ENCODE measurements at places on chromosomes 16 and 17.

- H3K27ac ChIP-seq, result peak overlapping the region; percentile 65
- H3K4me3 ChIP-seq, result no peak overlapping the region
- no peaks in the 10 kb centered on the region for H3K27me3 ChIP-seq
Observed at GRCh38 chr17:31494259-31495021, 103.0 kb downstream of the RAB11FIP4 start.

DNA sequence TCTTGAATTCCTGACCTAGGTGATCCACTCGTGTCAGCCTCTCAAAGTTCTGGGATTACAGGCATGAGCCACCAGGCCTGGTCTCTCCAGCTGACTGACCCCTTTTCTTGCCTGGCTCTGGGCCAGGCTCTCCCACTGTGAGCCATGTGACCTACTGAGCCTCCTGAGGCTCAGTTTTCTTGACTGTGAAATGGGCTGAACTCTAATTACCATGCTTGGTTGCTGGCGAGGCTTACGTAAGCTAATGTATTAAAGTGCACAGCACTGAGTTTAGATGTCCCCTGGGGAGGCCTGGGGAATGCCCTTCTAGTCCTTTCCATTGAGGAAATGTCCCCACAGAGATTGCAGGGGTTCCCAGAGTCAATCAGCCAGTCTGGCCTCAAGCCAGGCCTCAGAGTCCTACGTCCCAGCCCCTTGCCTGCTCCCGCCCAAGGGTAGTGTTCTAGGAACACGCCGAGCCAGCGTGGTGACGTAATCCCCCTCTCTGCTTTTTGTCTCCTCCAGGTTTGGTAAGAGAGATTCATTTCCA is 45.8 kb upstream of the LGALS9 start:
- no peak overlapping the region for H3K27ac ChIP-seq
- DNase-seq, result no peak
- H3K36me3 ChIP-seq, result no peaks in the 10 kb centered on the region
- peaks cover 18% of the 10 kb centered on the region for H3K4me1 ChIP-seq

DNA sequence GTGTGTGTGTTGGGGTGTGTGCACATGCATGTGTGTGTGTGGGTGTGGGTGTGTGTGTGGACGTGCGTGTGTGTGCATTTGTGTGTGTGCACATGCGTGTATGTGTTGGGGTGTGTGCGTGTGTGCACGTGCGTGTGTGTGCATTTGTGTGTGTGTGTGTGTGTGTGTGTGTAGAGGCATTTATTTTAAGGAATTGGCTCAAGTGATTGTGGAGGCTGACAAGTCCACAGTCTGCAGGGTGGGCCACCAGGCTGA is 37.9 kb upstream of the JPH3 start:
- H3K4me3 ChIP-seq, result no peak overlapping the region
- peaks cover 4% of the 10 kb centered on the region for H3K4me1 ChIP-seq
- DNase-seq, result no peak
- H3K36me3 ChIP-seq, result peaks cover 4% of the 10 kb centered on the region

- DNase-seq, result no peak
- peaks cover 35% of the 10 kb centered on the region for H3K36me3 ChIP-seq
- peaks cover 13% of the 10 kb centered on the region for H3K4me1 ChIP-seq
- H3K27me3 ChIP-seq, result no peaks in the 10 kb centered on the region
- H3K4me3 ChIP-seq, result no peak overlapping the region
- no peak overlapping the region for H3K27ac ChIP-seq
Observed at GRCh38 chr17:17902376-17902775, 65.6 kb upstream of the SREBF1 start.

- H3K27ac ChIP-seq, result no peak overlapping the region
- H3K36me3 ChIP-seq, result peaks cover 48% of the 10 kb centered on the region
- peaks cover 2% of the 10 kb centered on the region for H3K4me1 ChIP-seq
Observed at GRCh38 chr16:57769541-57770145, 32.6 kb downstream of the KIFC3 start.

DNA sequence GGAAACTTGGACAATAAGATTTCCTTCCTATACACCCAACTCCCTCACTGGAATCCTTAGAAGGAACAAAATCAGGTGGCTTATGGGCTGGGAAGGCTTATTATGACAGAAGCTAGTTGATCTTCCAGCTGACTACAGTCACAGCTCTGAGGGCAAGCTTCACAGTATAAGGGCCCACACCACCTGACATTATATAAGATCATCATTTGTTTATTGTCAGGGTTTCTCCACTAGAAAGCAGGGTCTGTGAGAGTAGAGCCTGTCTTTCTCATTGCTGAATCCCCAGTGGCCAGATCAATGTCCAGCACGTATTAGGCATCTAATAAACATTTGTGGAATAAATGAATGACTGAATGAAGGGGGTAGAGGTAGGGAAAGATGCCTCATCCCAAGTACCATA is 57.8 kb upstream of the PHOSPHO1 start:
- H3K4me1 ChIP-seq, result no peaks in the 10 kb centered on the region
- H3K27ac ChIP-seq, result no peak overlapping the region
- no peak overlapping the region for H3K4me3 ChIP-seq
- no peaks in the 10 kb centered on the region for H3K27me3 ChIP-seq
- no peak for DNase-seq
- H3K36me3 ChIP-seq, result peaks cover 20% of the 10 kb centered on the region

DNA sequence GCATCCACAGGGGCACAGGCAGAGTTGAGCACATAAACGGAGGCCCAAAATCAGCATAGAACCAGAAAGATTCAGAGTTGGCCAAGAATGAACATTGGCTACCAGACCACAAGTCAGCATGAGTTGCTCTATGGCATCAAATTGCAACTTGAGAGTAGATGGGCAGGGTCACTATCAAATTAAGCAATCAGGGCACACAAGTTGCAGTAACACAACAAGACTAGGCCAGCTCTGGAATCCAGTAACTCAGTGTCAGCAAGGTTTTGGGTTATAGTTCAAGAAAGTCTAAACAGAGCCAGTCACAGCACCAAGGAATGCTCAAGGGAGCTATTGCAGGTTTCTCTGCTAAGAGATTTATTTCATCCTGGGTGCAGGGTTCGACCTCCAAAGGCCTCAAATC is 12.9 kb downstream of the G6PC1 start:
- peaks cover 29% of the 10 kb centered on the region for H3K27me3 ChIP-seq
- peaks cover 5% of the 10 kb centered on the region for H3K4me1 ChIP-seq
- H3K36me3 ChIP-seq, result no peaks in the 10 kb centered on the region
- H3K27ac ChIP-seq, result no peak overlapping the region

GRCh38 chr17:1275962-1276736 is 3.3 kb upstream of the TRARG1 start:
- H3K4me3 ChIP-seq, result no peak overlapping the region
- no peak overlapping the region for H3K27ac ChIP-seq
- H3K4me1 ChIP-seq, result no peaks in the 10 kb centered on the region
- H3K36me3 ChIP-seq, result no peaks in the 10 kb centered on the region
- no peaks in the 10 kb centered on the region for H3K27me3 ChIP-seq

- no peak for DNase-seq
- H3K27ac ChIP-seq, result peak overlapping the region; percentile 16
- H3K4me1 ChIP-seq, result peaks cover 16% of the 10 kb centered on the region
- H3K27me3 ChIP-seq, result no peaks in the 10 kb centered on the region
- peak overlapping the region; percentile 25 for H3K4me3 ChIP-seq
- H3K36me3 ChIP-seq, result no peaks in the 10 kb centered on the region
Observed at GRCh38 chr17:65743308-65743655, 181.8 kb upstream of the AXIN2 start.

GRCh38 chr17:58113947-58114346 is 30.7 kb downstream of the DYNLL2 start:
- H3K27me3 ChIP-seq, result peaks cover 21% of the 10 kb centered on the region
- H3K36me3 ChIP-seq, result no peaks in the 10 kb centered on the region
- no peak overlapping the region for H3K27ac ChIP-seq
- no peaks in the 10 kb centered on the region for H3K4me1 ChIP-seq
- no peak for DNase-seq
- no peak overlapping the region for H3K4me3 ChIP-seq

DNA sequence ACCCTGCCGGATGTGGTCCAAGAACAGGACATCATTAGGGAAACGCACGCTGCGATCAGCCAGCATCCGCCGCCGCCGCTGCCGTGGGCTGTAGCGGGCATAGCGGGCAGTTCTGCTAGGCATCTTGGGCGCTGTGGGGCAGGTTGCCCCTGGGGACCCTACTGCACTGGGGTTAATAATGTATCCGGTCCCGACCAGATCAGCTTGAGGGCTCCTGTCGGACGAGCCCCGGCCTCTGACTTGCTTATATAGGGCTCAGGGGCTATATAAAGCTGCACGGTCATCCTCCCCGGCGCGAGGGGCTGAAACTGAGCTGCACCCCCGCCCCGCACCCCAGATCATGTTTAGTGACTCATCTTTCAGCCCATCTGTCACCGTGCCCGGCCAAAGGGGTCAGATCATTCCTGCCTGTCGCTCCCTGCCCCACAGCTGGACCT is at the start of gene PPP1R27:
PPP1R27 (minus strand) TSS at position 220 of the 437 bp plus-strand sequence; CDS start at position 123, 97 bp downstream.
- peak within 1 kb of the TSS; percentile 79 for H3K4me3 ChIP-seq
- peaks cover 9% of the 10 kb centered on the region for H3K4me1 ChIP-seq
- H3K27ac ChIP-seq, result peak within 1 kb of the TSS; percentile 80
- peaks cover 5% of the 10 kb centered on the region for H3K36me3 ChIP-seq
- no peak for DNase-seq

- H3K36me3 ChIP-seq, result peaks cover 7% of the 10 kb centered on the region
- H3K4me3 ChIP-seq, result no peak overlapping the region
- no peak for DNase-seq
- H3K4me1 ChIP-seq, result no peaks in the 10 kb centered on the region
Observed at GRCh38 chr16:52657924-52658323, 111.0 kb upstream of the TOX3 start.

DNA sequence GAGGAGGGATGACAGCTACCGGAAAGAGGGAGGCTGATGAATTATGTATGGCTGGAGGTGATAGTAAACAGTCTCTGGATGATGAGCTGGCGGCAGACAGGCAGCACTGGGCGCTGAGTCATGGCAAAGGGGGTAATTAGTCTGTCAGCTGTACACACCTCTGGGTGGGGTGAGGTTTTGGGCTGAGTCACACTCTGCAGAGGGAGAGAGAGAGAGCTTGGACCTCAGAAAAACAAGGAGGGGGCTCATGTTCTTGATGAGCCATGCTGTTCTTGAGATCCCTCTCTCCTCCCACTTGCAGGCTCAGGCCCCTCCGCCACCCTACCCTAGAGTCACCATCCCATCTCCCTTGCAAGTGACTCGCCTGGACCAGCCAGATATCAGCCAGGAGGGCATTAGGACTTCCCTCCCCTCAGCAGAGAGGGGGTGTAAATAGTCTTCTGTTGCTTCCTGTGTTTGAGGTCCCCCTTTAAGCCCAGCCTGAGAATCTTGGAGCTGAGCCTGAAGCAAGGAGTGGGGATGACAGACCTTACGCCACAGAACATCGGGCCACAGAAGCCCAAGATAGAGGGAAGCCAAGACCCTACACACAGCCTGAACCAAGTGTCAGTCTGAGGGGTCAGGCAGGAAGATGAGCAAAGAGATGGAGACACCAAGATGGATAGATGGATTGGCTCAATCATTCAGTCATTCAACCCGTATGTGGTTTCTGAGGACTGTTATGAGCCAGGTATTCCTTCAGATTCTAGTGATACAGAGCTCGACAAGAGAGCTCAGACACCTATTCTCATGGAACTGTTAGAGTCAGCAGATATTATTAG is 383.2 kb upstream of the CCL2 start:
- no peaks in the 10 kb centered on the region for H3K36me3 ChIP-seq
- H3K4me3 ChIP-seq, result no peak overlapping the region
- no peaks in the 10 kb centered on the region for H3K4me1 ChIP-seq
- no peaks in the 10 kb centered on the region for H3K27me3 ChIP-seq
- DNase-seq, result no peak
- H3K27ac ChIP-seq, result no peak overlapping the region

DNA sequence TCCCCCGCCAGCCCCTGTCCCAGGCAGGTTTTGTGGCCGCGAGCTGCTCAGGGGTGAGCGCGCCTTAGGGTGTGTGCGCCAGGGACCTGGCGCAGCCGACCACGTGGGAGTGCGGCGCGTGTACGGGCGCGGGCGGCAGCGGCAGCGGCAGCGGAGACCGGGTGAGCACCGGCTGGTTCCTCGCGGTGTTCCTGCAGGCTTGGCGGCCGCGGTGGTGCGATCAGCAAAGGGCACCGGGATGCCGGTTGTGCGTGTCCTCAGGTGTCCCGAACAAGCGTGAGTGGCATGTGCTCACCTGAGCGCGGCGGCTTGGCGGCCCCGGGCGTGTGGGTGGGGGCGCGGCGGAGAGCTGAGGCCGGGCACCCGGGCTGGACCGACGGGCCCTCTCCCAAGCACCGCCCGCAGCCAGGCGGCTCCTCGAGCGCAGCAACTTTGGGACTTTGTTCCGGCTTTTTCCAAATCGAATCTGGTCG is 381 bp upstream of the HSD11B2 start:
- peaks cover 14% of the 10 kb centered on the region for H3K4me1 ChIP-seq
- DNase-seq, result peak; percentile 23
- H3K27me3 ChIP-seq, result peaks cover under 1% of the 10 kb centered on the region
- peak overlapping the region; percentile 71 for H3K4me3 ChIP-seq
- no peaks in the 10 kb centered on the region for H3K36me3 ChIP-seq

DNA sequence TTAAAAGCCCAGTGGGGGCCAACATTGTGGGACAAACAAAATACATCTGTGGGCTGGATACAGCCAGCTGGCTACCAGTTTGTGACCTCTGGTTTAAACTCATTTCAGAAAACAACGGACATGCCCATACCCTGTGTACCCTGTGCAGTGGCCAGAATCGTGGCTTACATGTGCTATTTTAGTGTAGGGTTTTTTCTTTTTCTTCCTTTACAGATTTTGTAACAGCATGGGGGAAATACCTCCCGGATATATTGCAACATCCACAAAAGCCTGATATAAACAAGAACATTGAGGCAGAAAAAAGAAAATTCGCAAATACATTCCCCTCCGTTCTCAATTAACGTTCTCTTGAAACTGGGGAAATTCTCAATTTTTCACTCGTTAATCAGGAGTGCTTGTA is 7.3 kb downstream of the HS3ST4 start:
- H3K36me3 ChIP-seq, result no peaks in the 10 kb centered on the region
- H3K27me3 ChIP-seq, result no peaks in the 10 kb centered on the region
- H3K4me3 ChIP-seq, result no peak overlapping the region
- H3K4me1 ChIP-seq, result no peaks in the 10 kb centered on the region
- no peak for DNase-seq

GRCh38 chr16:19104607-19105006 is 9.2 kb upstream of the ITPRIPL2 start:
- DNase-seq, result no peak
- H3K4me3 ChIP-seq, result no peak overlapping the region
- peaks cover 9% of the 10 kb centered on the region for H3K4me1 ChIP-seq
- peaks cover 6% of the 10 kb centered on the region for H3K36me3 ChIP-seq
- H3K27ac ChIP-seq, result no peak overlapping the region

- no peak overlapping the region for H3K4me3 ChIP-seq
- H3K4me1 ChIP-seq, result no peaks in the 10 kb centered on the region
- H3K27ac ChIP-seq, result no peak overlapping the region
- H3K27me3 ChIP-seq, result no peaks in the 10 kb centered on the region
- H3K36me3 ChIP-seq, result no peaks in the 10 kb centered on the region
Observed at GRCh38 chr17:67054011-67054591, 9.7 kb downstream of the CACNG1 start.

DNA sequence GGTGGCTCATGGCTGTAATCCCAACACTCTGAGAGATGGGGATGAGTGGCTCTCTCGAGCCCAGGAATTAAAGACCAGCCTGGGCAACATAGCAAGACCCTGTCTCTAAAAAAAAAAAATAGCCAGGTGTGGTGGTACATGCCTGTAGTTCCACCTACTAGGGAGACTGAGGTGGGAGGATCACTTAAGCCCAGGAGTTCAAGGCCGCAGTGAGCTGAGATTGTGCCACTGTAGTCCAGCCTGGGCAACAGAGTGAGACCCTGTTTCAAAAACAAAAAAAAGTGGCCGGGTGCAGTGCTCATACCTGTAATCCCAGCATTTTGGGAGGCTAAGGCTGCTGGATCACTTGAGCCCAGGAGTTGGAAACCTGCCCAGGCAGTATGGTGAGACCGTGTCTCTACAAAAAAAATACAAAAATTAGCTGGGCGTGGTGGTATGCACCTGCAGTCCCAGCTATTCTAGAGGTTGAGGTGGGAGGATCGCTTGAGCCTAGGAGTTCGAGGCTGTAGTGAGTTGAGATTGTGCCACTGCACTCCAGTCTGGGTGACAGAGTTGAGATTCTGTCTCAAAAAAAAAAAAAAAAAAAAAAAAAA is 3.0 kb downstream of the C16orf54 start:
- H3K4me3 ChIP-seq, result no peak overlapping the region
- peaks cover 8% of the 10 kb centered on the region for H3K36me3 ChIP-seq
- H3K4me1 ChIP-seq, result no peaks in the 10 kb centered on the region
- no peak for DNase-seq
- no peak overlapping the region for H3K27ac ChIP-seq
